Central memory CD8-positive, alpha-beta T cell (primary cell): ENCODE measurements at places on chromosomes 3 and 15.

- DNase-seq, result no peak
Observed at GRCh38 chr3:129461022-129461421, 21.0 kb downstream of the IFT122 start.

- DNase-seq, result no peak
Observed at GRCh38 chr3:108820586-108820985, 2.0 kb upstream of the TRAT1 start.

DNA sequence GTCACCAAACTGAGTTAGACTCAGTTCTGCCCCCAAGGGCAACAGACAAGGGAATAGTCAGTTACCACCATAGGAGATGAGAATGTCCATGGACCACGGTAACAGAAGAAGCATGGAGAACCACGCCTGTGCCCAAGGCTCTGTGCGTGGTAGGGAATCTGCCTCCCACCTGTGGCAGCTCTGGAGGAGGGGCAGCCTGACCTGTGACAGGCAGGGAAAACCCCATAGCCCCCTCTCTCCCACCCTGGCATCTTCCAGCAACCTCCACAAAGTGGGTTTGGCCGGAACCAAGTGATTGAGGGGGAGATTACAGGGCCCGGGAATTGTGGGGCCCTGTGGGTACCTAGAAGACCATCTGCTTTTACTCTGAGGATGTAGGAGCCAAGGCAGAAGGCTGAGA, 14.3 kb upstream of the LTF start:
- DNase-seq, result no peak

GRCh38 chr15:31223478-31224350, 102.9 kb upstream of the KLF13 start:
- DNase-seq, result no peak

GRCh38 chr3:6771171-6771570, 89.7 kb upstream of the GRM7 start:
- DNase-seq, result no peak

DNA sequence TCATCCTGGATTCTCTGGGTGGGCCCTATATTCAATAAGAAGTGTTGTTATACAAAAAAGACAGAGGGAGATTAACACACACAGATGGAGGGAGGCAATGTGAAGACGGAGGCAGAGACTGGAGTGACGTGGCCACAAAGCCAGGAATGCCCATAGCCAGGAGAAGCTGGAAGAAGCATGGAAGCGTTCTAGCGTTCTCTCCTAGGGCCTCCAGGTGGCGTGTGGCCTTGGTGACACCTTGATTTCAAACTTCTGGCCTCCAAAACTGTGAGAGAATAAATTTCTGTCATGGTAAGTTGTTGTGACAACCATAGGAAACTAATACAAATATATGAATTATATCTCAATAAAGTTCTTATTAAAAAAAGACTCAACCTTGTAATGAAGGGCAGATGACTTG, 21.3 kb downstream of the THBS1 start:
- no peak for DNase-seq

DNA sequence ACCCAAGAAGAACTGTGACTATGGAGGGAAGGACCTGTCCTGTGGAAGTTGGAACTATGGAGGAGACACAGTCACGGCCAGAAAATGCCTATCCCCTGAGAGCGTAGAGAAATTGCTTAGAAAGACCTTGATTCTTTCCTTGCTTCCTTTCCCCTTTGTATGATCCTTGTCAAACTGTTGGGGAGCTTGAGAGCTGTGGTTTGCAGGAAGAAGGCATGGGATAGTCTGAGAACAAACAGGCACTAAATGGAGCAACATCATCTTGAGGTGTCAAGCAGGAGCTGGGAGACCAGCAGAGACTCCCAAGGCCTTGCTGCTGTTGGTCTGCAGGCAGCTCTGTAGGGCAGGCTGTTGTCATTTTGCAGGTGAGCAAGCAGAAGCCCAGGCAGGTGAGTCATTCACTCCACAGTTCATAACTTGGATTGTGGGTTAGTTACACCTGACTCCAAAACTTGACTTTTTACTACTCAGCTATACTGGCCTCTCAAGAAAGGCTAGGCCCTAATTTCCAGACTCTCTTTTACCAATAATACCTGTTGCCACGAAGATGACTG, 298.9 kb downstream of the LRTM1 start:
- DNase-seq, result no peak
